Activated CD8-positive, alpha-beta T cell treated with anti-CD3 and anti-CD28 coated beads for 36 hours (primary cell): ENCODE measurements at places on chromosomes 2 and 18. TPM values are rescaled to one million over a fixed set of nuclear protein-coding genes. Genes with fewer than 3 reads are reported as not detected.

DNA sequence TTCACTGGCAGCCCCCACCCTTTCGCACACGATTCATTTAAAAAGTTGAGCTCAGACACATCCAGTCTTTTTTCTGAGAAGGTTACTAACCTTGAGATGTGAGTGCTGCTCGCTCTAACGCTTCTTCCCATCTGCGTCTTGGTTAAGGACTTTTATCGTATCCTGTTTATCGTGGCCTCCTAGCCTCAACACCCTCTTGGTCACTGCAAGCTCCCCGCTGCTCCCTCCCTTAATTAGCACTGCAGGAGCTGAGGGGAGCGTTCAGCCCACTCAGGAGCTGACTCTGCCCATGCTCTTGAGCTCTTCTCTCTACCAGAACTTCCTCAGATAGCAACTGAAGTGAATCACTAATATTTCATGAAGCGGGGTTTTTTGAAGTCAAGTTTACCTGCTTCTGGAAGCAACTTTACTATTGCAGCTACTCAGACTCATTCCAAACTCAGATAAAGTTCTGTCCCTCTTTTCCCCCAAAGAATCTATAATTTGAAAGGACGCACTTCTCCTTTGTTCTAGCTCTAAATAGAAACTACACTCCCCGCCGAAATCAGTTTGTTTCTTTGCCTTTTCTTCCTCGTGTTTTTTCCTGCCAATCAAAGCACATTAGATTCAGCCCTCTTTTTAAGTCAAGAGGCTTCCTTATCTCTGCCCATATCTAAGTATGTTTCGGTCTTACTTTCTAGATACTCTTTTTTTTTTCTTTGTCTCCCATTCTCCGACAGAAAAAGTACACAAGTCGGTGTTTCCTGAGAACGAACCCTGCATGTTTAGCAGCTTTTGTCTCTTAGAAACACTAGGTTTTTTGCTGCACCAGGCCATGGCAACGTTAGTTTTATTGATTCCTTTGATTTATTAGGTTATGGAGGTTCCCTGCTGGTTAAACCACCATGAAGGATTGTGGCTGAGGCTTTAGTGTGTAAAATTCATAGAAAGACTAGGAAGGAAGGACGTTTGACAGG, 9.3 kb upstream of the CD226 start:
- DNase-seq: no peak
- H3K27me3 ChIP-seq: no peaks in the 10 kb centered on the region
- peaks cover 11% of the 10 kb centered on the region for H3K36me3 ChIP-seq
- H3K4me1 ChIP-seq: peaks cover 10% of the 10 kb centered on the region

- no peaks in the 10 kb centered on the region for H3K4me1 ChIP-seq
- no peak overlapping the region for H3K27ac ChIP-seq
- no peaks in the 10 kb centered on the region for H3K36me3 ChIP-seq
- no peaks in the 10 kb centered on the region for H3K27me3 ChIP-seq
Observed at GRCh38 chr18:10926621-10927161, 222.7 kb downstream of the PIEZO2 start.

DNA sequence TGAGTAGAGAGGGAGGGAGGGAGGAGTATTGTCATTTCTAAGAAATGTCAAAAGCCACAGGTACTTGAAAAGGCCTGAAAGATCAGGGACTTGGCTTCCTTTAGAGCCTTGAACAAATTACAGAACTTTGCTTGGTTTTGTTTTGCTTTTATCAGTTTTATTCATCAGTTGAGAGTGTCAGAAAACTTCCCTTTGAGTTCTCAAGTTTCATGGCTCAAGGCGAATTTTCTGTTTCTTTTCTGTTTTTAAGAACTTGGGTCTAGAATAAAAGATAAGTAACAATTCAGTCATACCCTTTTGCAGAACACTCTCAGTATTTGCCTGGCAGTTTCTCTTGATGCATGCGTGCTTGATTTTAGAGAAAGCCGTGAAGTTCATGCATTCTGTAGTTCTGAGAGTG, 531.9 kb downstream of the PARD3B start:
- H3K4me3 ChIP-seq: peak overlapping the region; percentile 52
- H3K36me3 ChIP-seq: peaks cover 2% of the 10 kb centered on the region
- H3K4me1 ChIP-seq: peaks cover 38% of the 10 kb centered on the region
- peak overlapping the region; percentile 72 for H3K27ac ChIP-seq

DNA sequence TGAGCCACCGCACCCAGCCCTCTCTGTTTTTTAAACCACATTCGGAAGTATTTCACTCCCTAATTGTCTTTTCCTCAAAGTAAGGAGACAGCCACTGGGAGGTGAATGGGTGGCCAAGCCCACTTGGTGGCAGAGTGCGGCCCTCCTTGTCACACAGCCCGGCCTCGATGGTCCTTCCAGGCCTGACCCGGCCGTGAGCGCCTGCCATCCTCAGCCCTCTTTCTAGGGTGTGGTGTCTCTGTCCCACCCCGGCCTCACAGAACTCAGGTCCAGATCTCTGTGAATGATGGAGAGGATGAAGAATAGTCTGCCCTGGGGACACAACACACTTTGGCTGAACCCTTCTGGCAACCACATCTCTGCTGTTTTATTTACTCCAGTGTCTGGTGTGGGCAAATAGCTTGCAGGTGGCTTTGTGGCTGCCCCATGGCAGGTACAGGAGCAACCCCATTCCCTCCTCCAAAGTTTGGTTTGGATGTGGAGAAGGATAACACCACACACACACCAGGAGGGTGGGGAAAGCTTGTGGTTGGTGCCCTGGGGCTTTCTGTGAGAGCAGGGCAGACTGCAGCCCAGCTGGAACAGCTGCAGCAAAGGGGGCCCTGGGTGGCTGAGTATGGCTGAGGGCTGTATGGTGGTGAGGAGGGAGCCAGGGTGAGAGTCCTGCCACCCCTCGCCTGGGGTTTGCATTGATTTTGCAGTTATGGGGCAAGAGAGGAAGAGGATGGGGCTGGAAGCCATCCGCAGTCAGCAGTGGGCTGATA, 88.6 kb downstream of the FAM168B start:
- DNase-seq: no peak
- H3K4me3 ChIP-seq: no peak overlapping the region
- no peak overlapping the region for H3K27ac ChIP-seq
- peaks cover 10% of the 10 kb centered on the region for H3K4me1 ChIP-seq

DNA sequence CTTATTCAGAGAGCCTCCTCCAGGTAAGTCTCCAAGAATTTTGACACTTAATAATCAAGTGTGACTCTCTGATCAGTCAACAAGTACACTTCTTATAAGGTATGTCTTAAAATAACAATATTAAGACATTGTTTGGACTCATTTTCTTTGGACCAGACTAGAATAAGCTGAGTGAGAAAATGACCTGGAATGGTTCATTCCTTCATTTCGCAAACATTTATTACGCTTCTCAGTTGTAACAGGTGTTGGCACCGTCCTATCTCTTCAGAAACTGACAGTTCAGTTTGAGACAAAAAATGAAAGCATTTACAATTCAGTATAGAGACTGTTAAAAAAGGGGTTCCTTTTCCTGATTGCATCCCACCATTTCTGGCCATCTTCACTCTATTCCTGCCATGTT, 46.6 kb downstream of the TSPYL6 start:
- no peak overlapping the region for H3K27ac ChIP-seq
- DNase-seq: no peak
- H3K4me3 ChIP-seq: no peak overlapping the region
- H3K36me3 ChIP-seq: peaks cover 4% of the 10 kb centered on the region
- H3K4me1 ChIP-seq: peaks cover 2% of the 10 kb centered on the region

DNA sequence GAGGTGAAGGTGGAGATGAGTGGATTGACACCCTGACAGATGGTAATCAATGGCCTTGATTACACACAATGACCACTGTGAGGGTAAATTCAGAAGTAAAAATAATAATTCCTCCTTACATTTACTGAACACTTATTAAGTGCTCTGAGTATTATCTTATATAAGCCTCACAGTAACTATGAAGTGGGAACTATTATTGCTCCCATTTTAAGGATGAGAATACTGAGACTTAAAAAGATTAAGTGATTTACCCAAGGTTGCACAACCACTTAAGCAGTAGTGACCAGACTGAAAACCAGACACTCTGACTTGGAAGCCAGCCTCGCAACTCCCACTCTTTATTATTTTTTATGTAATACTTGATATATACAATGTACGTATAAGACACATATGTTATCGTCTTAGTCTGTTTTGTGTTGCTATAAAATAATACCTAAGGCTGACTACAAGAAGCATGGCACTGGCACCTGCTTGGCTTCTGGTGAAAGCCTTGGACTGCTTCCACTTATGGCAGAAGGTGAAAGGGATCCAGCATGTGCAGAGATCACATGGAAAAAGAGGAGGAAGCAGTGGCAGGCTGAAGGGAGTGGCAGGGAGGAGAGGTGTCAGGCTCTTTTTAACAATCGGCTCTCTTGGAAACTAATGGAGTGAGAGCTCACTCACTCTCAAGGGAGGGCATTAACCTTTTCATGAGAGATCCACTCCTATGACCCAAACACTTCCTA, 41.5 kb upstream of the C1D start:
- no peak for DNase-seq
- peaks cover 5% of the 10 kb centered on the region for H3K36me3 ChIP-seq
- peaks cover 2% of the 10 kb centered on the region for H3K4me1 ChIP-seq
- H3K27me3 ChIP-seq: no peaks in the 10 kb centered on the region

DNA sequence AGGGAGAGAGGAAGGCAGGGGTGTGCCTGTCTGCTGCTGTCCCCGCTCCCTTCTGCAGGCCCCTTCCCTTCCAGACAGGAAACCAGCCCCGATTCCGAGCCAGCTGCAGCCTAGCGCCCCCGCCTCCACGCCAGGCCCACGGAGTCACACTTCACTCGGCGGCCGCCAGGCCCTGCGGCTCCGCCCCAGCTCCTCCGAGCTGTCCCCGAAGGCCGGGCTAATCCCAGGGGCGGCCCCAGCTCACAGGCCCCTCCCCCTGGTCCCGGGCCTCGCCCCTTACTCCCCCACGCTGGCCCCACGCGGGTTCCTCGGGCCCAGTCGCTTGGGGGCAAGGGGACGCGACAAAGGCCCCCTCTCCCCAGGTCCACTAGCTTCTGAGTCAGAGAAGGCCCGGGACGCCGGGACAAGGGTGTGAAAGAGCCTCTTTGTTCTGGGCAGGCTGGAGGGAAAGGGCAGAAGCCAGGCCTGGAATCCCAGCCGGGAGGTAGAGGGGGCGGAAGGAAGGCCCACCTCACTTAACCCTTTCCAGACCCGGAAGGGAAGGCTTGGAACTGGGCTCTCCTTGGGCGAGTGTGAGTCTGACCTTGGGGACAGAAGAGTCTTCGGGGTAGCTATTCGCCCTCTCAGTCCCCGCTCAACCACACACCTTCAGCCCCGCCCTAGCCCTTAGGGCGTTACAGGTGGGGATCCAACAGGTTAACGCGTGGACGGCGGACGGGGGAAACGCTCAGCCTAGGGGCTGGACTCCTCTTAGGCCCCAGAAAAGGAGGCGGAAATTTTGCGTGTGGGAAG, 1.2 kb downstream of the RTKN start:
- H3K36me3 ChIP-seq: no peaks in the 10 kb centered on the region
- H3K27me3 ChIP-seq: peaks cover 28% of the 10 kb centered on the region
- no peak overlapping the region for H3K27ac ChIP-seq
- peak overlapping the region; percentile 43 for H3K4me3 ChIP-seq
- H3K4me1 ChIP-seq: peaks cover 9% of the 10 kb centered on the region

DNA sequence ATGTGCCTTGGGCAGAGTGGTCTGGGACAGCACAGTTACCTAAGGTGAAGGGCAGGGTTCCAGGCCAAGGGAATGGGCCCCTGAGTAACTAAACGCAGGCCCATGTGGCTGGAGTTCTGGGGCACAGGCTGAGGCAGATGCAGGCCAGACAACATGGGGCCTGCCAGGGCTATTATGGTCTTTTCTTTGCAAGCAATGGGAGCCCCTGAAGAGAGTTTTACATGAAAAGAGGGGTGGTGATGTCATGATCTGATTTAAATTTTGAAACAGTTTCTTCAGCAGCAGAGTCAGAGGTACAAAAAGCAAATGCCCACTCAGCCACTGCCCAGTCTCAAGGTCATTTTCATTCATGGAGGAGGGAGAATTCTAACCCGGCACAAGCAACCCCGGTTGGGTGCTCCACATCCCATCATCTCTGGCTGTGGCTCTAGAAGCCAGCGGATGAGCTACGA, 5.6 kb downstream of the CHST10 start:
- H3K4me1 ChIP-seq: peaks cover 22% of the 10 kb centered on the region
- no peak overlapping the region for H3K27ac ChIP-seq
- no peaks in the 10 kb centered on the region for H3K27me3 ChIP-seq
- DNase-seq: no peak

DNA sequence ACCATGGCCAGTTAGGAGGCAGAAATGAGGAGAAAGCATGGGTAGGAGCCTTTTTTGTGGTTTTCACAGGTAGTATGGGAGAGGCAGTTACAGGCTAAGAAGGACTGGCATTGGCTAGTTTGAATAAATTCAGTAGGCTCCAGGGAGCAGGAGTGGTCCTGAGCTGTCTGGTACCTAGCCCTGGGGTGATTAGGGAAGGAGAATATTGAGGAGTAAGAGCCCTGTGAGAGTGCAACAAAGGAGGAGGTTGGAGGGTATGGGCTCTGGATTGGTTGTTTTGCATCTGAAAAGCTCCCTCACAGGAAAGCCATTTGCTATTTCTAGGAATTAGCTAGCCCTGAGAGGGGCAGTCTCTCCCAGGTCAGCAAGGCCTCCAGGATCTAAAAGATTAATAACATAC, 13.3 kb upstream of the TCF7L1 start:
- DNase-seq: no peak
- peaks cover 7% of the 10 kb centered on the region for H3K27me3 ChIP-seq
- no peaks in the 10 kb centered on the region for H3K4me1 ChIP-seq
- H3K4me3 ChIP-seq: no peak overlapping the region

- H3K27me3 ChIP-seq: peaks cover 2% of the 10 kb centered on the region
- H3K36me3 ChIP-seq: no peaks in the 10 kb centered on the region
- no peak overlapping the region for H3K27ac ChIP-seq
- H3K4me3 ChIP-seq: no peak overlapping the region
- DNase-seq: no peak
Observed at GRCh38 chr18:55442561-55442960, 145.4 kb downstream of the TCF4 start.

GRCh38 chr2:167764772-167765341, 482.5 kb downstream of the STK39 start:
- no peaks in the 10 kb centered on the region for H3K36me3 ChIP-seq
- DNase-seq: no peak
- H3K27me3 ChIP-seq: peaks cover 2% of the 10 kb centered on the region
- H3K4me1 ChIP-seq: no peaks in the 10 kb centered on the region
- H3K4me3 ChIP-seq: no peak overlapping the region
- H3K27ac ChIP-seq: no peak overlapping the region

GRCh38 chr2:100046961-100047947, 95.1 kb downstream of the AFF3 start:
- H3K27me3 ChIP-seq: no peaks in the 10 kb centered on the region
- no peaks in the 10 kb centered on the region for H3K4me1 ChIP-seq
- DNase-seq: no peak
- no peak overlapping the region for H3K4me3 ChIP-seq

The SLC20A1 gene
- 52.7 TPM for total RNA-seq

The SKOR2 gene
- total RNA-seq: not detected

The MYO5B gene
- 0.09 TPM for total RNA-seq

The PAX3 gene
- total RNA-seq: not detected

The FN1 gene
- total RNA-seq: 0.11 TPM

The LHCGR gene
- total RNA-seq: not detected

The CDKL4 gene
- 0.29 TPM for total RNA-seq

The SERPINB3 gene
- total RNA-seq: not detected

The KIAA2012 gene
- not detected for total RNA-seq

The CNGA3 gene
- not detected for total RNA-seq
